ENCODE measurements at places on chromosomes 6 and 20.
A peak's percentile ranks its signal among the peaks of the same experiment; 100 is the strongest.

- no peak for DNase-seq
These were observed 277.3 kb downstream of the ZNF217 start for GRCh38 chr20:53316206-53316937.

DNA sequence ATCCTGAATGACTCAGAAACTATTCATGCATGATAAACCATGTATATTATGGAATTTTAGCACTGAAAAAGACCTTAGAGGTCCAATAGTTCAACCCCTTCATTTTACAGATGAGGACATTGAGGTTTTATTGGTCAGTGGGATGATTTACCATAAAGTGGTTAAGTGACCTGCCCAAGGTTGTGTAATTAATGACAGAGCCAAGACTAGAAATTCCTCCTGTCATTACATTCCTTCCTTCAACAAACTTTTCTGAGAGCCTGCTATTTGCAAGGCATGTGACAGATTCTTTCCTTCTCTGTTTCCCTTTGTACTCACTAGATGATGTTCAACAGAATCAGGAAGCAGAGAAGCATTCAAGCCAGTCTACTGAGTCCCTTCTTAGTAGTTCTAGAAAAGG lies 170.7 kb upstream of the KCNK16 start:
- no peak for DNase-seq

- no peak for DNase-seq
These were observed 133.1 kb upstream of the PCSK2 start for GRCh38 chr20:17093782-17094181.

DNA sequence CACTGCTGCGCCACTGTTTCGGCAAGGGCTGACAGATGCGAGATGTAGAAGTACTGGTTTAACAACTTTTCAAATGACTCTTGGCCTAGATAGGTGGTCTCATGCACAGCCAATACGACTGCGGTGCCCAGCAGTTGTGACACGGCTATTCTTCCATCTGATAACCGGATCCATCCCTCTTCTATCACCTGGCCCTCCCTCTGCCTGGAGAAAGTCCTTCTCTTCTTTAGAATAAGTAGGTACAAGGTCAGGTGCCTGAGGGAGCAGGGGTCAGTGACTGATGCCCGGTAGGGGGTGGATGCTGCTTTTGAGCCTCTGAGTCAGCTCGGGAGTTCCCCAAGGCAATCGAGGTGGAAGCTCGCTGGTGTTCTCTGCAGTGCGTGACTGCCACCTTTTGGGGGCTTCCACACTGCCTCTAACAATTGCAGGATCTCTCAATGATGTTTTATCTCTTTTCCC lies 166.8 kb upstream of the GRIK2 start:
- DNase-seq: no peak

DNA sequence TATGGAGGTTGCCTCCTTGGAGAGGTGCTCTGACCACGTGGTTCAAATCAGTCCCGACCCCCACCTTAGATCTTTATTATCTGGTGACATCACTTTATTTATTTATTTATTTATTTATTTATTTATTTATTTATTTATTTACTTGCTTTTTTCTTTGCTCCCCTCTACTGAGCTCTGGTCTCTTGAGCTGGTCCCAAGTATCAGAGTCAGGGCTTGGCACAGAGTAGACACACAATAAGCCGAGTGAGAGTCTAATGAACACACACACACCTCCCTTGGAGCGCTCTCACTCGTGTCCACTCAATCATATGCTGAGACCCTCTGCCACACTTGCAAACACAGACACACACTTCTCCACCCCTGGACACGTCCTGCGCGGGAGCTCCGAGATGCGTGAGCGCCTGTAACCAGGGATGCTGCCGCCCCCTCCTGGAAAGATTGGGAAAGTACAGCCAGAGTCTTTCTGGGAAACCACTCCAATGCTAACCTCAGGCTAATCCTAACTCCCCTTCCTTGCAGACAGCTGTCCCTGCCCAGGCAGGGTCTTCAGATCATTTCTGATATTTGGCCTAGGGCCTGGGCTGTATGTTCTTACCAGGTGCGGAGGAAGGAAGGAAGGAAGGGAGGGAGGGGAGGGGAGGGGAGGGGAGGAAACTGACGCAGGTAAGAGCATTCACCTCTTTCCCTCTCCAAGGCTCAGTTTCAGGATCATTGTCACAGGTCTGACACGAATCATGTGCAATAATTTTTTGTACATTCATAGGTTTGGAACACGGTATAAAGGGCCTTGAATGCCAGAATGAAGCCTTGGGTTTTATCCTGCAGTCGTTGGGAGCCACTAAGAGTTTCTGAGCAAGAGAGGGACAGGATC lies 70.9 kb downstream of the STK35 start:
- peak; percentile 55 for DNase-seq

DNA sequence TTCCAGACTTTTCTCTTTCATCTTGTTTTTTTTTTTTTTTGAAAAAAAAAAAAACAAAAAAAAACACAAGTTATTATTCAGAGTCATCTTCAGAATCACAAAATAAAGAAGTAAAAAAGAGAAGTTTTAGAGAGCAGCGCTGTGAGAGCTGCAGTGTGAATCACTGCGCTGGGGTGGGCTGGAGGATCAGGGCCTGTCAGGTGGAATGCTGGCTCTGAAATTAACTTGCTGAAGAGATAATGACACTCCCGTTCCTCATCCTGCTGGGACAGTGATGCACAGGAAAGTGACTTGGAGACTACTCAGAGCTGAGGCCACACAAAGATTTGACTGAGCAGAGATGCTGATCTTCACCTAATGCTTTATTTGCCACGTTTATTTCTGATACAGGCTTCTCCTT lies 42.7 kb upstream of the CLDN20 start:
- DNase-seq: no peak

Measured in activated CD4-positive, alpha-beta T cell treated with anti-CD3 and anti-CD28 coated beads for 1 hour (primary cell).